ENCODE measurements at places on chromosomes 3 and 15. TPM values are rescaled to one million over a fixed set of nuclear protein-coding genes. Genes with fewer than 3 reads are reported as not detected.

DNA sequence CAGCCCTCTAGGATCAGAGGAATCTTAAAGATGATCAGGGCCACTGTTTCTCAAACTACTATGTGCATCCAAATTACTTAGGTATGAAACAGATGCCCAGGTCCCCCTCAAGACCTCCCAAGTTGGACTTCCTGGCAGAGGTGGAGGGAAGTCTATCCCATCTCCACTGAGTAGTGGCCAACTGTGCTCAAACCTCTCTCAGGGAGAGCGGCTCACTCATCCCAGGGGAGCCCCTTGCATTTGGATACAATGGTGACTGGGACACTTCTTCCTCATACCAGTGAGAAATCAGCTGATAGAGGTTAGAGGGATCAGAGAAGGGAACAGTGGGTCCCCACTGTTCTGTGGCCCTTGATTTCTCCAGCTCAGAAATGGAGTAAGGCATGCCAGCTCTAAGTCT lies 8.7 kb upstream of the WNT7A start:
- H3K36me3 ChIP-seq = no peaks in the 10 kb centered on the region
- no peaks in the 10 kb centered on the region for H3K27me3 ChIP-seq
- no peak overlapping the region for H3K4me3 ChIP-seq

DNA sequence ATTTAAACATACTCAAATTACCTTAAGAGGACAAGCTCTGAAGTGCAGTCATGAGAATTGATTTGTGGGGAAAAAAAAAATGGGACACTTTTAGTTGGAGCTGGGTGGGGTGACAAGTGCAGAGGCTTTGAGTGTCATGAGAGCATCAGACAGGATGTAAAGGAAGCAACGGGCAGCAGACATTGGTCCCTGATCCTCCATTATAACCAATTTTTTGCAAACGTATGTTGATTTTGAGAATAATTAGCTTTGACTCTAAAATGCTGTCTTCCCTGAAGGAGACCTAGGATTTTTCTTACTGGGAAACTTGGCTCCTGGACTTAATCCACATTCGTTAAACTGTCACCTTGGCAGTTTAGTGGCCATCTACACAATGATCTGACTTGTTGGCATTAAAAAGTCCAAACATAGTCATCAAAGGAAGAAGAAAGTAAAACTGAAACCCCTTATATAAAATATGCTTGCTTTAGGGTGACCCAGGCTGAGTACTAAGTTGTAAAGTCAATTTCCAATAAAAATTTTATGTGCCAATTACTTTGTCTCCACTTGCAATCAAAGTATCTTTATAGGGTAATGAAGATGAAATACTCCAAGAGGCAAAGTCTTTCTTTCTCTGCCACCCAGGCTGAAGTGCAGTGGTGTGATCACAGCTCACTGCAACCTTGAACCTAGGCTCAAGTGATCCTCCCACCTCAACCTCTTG lies 45.6 kb downstream of the BCL2L10 start:
- no peak overlapping the region for H3K4me3 ChIP-seq
- H3K4me1 ChIP-seq = no peaks in the 10 kb centered on the region
- no peak overlapping the region for H3K27ac ChIP-seq
- H3K27me3 ChIP-seq = no peaks in the 10 kb centered on the region

STAB1 gene
- total RNA-seq = 340 TPM

RARB gene
- 19.3 TPM for total RNA-seq

PRSS50 gene
- not detected for total RNA-seq

Data from endothelial cell of umbilical vein (primary cell).